ENCODE measurements at places on chromosomes 12 and 14.

GRCh38 chr12:130367523-130367922 lies 29.8 kb downstream of the PIWIL1 start:
- DNase-seq: no peak

DNA sequence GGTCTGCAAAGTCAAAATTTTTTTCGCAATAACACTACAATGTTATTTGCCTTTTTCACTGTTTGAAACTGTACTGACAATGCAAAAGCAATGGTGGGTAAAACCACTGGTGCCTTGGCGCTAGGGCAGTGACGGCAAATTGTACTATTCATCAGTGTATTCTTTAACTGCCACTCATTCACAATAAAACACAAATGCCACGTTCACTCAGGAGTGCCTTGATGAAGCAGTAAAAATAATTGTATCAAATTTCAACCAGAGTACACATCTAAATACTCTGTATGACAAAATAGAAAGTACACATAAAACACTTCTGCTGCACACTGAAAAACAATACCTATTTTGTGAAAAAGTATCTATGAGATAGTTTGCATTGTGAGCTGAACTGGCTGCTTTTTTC lies 17.8 kb downstream of the DCAF5 start:
- no peak for DNase-seq

- no peak for DNase-seq
These were observed 39.5 kb downstream of the STXBP6 start for GRCh38 chr14:25010471-25010870.

- DNase-seq: no peak
These were observed 85.6 kb downstream of the PLEKHA5 start for GRCh38 chr12:19215115-19215514.

DNA sequence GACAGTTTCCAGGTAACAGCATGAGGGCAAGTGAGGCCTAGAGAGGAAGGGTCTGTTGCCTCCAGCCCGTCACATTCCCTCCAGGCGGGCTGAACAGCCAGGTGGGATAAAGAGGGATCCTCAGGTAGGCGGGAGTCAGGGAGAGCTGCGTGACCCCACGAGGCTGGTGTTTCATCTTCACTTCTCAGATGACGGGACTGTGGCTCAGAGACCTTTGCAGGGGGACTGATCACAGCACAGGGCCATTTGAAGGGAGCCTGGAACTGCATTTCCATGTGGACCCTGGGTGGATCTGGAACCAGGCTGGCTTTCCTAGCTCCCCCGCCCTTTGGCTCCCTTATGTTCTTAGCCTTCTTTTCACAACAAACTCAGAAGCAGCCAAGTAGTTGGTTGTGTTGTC lies 37.4 kb downstream of the SH2B3 start:
- DNase-seq: no peak

- DNase-seq: no peak
These were observed 101.4 kb upstream of the RTL1 start for GRCh38 chr14:101004954-101005353.

GRCh38 chr14:69919815-69920214 lies 40.6 kb downstream of the SMOC1 start:
- no peak for DNase-seq

- no peak for DNase-seq
These were observed 53.4 kb downstream of the TRAFD1 start for GRCh38 chr12:112178796-112179195.

DNA sequence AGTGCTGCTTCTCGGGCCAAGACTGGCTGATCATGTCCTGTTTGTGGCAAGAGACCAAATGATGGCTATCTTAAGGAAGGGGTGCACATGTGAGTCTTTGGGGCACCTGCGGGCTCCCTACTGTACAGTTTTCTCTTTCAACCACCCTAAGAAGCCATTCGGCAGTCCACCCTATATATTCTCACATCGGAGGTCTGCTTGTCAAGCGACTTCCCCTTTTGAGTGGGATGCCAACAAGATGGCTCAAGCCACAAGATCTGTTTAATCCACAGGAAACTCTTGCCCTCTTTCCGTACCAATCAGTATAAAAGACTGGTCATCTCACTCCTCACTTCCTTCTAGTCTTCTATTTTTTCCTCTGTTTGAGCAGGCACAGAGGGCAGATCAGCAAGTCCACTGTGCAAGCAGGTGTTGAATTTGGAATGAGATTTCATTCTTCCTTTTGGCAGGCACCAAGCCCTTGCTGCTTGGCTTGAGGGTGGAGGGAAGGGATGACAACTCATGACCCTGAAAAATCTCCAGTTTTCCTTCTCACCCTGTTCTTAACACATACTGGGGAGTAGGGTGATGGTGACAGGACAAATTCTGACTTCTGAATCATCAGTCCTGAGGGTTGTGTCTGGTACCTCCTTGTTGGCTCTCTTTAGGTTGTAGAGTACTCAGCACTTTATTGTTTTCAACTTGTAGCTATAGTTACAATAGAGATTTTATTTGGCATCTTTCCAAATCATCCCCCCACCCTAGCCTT lies 17.6 kb downstream of the LACRT start:
- no peak for DNase-seq

GRCh38 chr12:71556875-71557274 lies 106.8 kb downstream of the ZFC3H1 start:
- DNase-seq: no peak

- no peak for DNase-seq
These were observed 463.2 kb downstream of the BCL11B start for GRCh38 chr14:98808494-98809407.

GRCh38 chr12:103969391-103969790 lies 3.7 kb downstream of the TDG start:
- DNase-seq: no peak

- no peak for DNase-seq
These were observed 873.2 kb downstream of the NRXN3 start for GRCh38 chr14:79043194-79043889.

DNA sequence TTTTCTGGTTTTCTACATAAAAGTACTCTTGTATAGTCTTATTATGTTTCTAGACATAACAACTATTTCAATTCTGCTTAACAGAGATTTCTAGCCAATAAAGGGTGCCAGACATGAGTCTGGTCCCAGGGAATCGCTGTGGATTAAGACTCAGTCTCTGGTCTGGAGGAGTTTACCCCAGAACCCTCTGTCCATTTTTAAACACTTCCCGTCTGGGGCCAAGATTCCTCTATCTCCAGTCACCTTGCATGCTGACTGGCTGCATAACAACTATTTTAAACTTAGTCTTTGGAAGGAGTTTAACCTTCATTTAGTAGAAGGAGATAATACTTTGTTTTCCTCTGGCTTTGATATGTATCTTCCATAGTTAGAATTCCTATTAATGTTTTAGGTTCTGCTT lies 163.1 kb upstream of the IFNG-AS1 start:
- DNase-seq: no peak

- no peak for DNase-seq
These were observed 43.8 kb upstream of the NR2C1 start for GRCh38 chr12:95117178-95117599.

DNA sequence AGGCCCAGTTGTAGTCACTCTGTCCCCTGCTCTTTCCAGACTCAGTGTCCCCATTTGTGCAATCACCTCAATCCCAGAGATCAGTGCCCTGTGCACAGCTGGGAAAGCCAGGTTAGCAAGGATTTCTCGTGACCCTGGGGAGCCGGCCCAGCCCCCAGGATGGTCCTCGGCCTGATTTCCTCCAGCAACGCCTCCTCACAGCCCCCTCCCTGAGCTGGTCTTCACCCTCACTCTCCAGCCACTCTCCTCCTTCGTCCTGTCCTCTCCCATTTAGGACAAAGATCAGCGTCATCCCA lies 194.8 kb upstream of the C14orf180 start:
- DNase-seq: no peak

GRCh38 chr12:129886541-129886940 lies 17.3 kb downstream of the TMEM132D start:
- DNase-seq: no peak

GRCh38 chr12:42482748-42483520 lies 106.6 kb downstream of the PRICKLE1 start:
- DNase-seq: peak; percentile 25

DNA sequence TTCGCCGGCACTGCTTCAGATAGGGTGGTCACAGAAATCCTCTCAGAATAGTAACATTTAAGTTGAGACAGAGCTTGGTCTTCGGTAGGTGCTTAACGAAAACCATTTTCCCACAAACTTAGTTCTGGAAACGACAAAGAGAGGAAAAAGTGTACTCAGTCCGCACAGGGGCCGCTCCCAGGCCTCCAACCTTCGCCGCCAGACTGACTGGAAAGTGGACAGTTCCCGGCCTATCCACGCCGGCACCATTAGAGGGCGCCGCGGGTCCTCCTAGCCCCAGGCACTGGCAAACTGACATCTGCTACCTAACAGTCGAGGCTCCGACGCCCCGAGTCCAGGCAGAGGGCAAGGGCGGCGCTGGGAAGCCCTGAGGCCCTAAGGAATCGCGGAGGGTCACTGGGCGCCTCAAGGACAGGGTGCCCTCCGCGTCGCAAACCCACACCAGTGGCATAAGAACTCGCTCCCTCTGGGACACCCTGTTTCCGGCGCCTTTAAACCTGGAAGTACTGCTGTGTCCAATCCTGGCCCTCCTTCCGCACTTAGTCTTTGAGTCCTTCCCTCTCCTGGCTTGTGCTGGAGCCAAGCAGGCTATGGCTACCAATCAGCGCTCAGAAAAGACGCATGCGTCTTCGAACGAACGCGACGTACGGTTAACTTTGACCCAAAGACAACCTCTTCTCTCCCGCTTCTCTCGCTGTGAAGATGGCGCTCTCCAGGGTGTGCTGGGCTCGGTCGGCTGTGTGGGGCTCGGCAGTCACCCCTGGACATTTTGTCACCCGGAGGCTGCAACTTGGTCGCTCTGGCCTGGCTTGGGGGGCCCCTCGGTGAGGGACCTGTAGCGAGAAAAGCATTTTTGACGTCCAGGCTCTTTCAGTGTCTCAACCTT lies at the start of gene LETMD1:
LETMD1 (plus strand) TSS at position 673 of the 886 bp plus-strand sequence; CDS start at position 703, 30 bp downstream.
- DNase-seq: peak; percentile 69

DNA sequence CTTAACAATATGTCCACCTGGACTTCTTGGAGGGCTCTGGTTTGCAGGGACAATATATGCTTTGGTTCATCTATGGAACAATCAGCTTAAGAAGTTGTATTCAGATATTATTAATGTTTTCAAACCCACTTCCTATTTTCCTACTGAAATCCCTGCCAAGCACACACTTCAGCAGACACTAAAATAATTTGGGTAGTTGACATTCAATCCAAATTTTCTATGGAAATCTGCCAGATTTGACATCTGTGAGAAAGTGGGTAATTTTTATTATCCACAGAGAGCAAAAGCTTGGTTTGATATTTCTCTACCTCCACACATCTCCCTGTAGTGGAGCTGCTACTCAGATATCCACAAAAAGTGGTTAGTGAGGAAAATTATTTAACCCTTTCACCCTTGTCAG lies 378.8 kb upstream of the SOX5 start:
- DNase-seq: no peak

DNA sequence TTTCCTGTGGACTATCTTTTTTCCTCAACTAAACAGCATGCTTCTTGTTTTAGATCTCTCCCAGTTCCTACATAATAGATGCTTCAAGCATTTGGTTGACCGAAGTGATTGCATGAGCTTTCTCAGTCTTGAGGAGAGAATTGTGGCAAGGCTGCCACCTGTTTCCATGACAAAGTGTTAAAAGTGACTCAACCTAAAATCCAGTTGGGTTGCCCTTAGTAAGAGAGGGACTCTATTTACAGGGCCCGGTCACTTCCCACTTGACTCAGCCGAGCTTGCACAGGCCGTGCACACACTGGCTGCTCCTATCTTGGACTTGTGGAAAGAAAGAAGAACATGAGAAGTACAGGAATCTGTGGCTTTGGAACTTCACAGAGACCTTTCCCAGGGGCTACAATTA lies 2.1 kb upstream of the B4GALNT3 start:
- DNase-seq: no peak

- DNase-seq: no peak
These were observed 126.2 kb upstream of the SOX5 start for GRCh38 chr12:24075650-24076049.

DNA sequence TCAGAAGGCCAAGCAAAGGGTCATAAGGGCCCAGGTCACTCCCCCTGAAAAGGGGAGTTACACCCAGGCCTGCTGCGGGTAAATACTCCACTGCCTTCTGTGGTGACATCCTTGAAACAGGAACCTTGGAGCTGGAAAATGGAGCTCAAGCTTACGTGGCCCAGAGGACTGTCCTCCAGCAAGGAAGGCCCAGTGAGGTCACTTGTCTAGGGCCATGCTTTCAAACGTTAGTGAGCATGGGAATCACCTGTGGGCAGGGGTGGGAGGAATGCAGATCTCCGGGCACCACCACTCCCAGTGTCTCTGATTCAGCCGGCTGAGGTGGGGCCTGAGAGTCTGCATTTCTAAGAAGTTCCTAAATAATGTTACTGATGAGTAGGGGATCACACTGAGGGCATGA lies 140.5 kb upstream of the CCND2 start:
- DNase-seq: no peak

DNA sequence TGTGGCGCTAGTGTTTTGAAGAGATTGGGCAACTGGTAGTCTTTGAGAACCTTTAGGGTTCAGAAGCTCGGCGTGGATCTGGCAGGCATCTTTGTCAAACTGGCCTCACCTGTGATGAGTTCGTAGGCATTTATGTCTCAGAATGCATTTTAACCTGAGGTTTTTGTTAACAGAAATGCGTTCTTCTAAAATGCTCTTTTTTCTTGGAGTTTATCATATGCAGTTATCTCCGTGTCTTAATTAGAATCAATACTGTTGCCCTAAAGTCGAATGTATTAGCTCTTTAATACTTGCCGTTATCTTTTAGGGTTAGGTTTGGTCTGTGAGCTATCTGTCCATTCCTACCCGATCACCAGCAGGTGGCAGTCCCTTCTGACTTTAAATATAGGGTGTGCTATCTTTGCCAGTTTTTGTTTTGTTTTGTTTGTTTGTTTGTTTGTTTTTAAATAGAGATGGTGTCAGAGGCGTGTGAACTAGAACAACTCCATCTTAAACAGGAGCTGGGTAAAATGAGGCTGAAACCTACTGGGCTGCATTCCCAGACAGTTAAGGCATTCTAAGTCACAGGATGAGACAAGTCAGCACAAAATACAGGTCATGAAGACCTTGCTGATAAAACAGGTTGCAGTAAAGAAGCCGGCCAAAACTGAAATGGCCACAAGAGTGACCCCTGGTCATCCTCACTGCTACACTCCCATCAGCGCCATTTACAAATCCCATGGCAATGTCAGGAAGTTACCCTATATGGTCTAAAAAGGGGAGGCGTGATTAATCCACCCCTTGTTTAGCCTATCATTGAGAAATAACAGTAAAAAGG lies 1.4 kb downstream of the ATF1 start:
- no peak for DNase-seq

DNA sequence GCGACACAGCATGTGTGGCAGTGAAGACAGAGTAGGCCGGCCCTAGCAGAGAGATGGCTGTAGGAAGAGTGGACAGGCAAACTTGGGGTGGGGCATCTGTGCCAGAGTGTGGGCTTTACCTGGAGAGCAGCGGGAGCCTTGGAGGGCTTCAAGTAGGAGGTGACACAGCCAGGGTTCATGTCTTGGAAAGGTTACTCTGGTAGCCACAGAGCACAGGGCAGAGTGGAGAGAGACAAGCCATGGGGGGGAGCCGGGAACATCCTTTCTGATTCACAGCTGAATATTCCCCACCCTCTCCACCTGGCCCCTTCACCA lies 53.5 kb upstream of the DIO3 start:
- DNase-seq: no peak

Measured in stimulated activated CD8-positive, alpha-beta memory T cell treated with anti-CD3 and anti-CD28 coated beads, Interleukin-7, amount 100 ng/mL, for 48 hours (primary cell).